ENCODE measurements at places on chromosomes 2 and 18. TPM values are rescaled to one million over a fixed set of nuclear protein-coding genes. Genes with fewer than 3 reads are reported as not detected.

DNA sequence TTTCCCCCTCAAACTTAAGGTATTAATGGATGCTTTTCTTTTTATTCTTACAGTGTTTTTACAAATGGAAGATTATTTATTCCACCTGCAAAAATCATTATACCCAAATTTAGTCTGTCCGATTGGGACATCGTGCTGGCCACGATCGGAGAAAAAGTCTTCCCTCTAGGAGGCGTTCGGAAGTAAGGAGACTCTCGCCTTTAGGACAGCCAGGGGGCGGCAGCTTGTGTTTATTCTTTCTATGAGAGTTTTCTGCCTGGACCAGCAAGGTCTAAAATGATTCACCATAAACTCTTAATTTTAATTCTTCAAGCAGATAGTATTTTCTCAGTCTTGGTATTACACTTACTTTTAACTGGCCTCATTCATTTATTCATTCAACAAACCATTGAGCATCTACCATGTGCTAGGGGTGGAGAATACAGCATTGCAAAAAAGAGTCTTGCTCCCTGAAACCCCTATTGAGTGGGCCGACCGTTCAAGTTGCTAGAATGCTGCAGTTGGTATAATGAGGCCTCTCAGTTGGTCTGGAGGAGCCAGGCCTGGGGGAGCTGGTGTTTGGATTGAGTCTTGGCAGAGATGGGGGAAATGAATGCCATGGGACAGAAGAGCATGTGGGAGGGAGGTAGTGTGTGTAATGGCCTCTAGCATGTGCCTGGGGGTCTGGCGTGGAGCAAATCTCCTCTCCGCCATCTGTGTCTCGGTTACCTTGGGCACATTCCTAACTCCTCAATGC, 38.7 kb downstream of the DCDC2C start:
- DNase-seq = no peak

DNA sequence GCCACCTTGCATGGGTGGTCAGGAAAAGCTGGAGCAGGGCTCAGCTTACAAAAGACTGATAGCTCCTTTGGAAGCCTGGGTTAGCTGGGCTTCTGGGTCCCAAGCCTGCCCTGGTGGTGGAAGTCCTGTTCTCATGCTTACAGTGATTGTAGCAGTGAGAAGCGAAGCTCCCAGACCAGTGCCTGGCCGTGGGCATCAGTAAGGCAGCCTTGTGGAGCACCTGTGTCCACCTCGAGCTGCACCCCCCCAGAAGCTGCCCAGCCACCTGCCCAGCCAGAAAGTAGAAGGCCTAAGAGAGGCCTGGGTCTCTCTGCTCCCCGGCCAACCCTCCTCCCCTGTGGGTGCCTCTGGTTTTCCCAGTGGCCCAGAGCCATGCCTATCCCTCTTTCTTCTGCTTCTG, 10.5 kb downstream of the GLI2 start:
- no peak for DNase-seq

DNA sequence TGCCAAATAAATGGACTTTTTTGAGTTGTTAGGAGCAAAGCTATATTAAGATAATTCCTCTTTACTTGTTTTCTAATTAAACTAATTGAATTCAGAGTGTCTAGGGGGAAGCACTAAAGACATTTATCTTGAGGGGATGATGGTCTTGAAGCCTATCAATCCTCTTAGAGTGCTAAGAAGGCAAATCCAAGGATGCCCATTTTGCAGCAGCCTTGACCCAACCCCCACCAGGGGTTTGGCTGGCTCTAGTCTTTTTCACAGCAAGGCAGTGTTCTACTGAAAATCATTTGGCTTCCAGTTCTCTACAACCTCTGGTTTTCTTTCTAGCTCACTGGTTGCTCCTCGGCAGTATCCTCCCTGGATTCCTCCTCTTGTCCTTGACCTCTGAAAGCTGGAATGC, 6.5 kb upstream of the RAX start:
- no peak for DNase-seq

GRCh38 chr2:150162241-150162942, 325.1 kb downstream of the RND3 start:
- DNase-seq = no peak

GRCh38 chr2:181876614-181877063, 14.9 kb upstream of the ITPRID2 start:
- no peak for DNase-seq

DNA sequence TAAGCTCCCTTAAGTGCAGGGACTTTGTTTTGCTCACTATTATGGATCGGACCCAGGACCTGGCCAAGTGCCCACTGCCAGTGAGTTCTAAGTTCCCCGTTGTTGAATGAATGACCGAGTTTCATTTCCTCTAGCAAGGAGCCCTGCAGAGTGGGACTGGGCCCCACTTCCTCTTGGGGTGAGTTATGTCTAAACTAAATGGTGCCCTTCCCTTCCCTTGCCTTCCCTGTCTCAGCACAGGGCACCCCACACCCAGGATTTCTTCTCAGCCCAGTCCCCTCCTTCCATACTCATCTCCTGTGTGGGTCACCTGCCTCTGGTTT, 195.3 kb upstream of the HS6ST1 start:
- DNase-seq = no peak

- DNase-seq = no peak
These were observed 32.3 kb downstream of the TMEM18 start for GRCh38 chr2:644871-645270.

GRCh38 chr2:83368916-83369315, 1090.2 kb downstream of the SUCLG1 start:
- no peak for DNase-seq

DNA sequence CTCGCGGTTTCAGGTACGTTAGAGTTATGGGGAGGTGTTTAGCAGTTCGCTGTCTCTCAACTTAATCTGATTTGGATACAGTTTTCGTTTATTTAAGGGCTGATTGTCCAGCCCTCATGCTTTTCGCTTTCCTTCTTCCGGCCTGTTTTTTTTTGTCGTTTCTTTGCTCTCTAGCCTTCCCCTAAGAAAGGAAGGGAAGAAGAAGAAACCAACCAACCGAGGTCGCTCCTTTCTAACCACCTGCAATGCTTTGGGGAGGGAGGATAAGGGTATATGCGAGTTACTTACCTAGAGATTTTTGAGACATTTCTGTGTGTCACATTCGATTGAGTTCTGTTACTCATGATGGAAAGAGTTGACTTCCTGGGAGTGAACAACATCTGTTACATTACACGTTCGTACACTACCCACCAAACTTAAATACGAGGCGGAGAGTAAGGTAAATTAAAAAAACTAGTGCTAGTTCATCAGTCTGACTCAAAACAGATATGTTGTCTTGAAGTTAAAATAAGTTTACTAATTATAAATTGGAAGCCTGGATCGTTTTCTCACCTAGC, 918 bp downstream of the EIF5B start:
- no peak for DNase-seq

DNA sequence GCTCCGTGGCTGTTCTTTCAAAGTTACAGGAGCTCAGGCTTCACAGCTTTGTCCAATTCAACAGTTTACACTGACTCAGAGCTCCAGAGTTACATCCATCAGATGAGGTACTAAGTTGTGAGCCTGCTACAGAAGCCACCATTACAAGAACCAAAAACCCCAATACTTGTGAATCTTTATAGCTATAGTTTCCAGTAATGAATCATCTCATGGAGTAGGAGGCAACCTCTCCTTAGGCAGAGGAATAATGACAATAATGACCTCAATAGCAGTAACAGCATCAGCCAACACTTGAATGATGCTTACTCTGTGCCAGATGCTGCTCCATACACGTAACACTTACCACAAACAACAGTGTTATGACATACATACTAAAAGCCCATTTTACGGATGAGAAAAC, 3.6 kb downstream of the ZC3H8 start:
- no peak for DNase-seq

- no peak for DNase-seq
These were observed 10.0 kb downstream of the ZC3H8 start for GRCh38 chr2:112244854-112245253.

GRCh38 chr2:237269138-237269875, 144.7 kb downstream of the COL6A3 start:
- DNase-seq = no peak

DNA sequence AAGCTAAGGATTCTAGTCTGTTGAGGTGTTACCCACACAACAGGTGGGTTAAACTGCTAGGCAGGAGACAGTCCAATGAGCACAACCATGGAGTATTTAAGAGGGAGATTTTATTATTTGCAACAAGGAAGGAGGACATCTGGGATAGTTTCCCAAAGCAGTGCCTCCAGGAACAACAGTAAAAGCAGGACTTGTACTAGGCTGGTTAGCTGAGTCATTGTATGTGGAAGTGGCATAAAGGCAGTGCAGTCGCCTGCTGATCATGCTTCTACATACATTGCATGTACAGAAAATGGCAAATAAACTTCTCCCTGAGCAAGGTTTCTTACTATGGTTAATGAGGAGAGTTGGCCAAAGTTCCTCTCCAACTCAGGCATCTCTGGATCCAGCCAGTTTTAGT, 46.1 kb upstream of the CYTIP start:
- no peak for DNase-seq

- no peak for DNase-seq
These were observed 1036.5 kb upstream of the FANCL start for GRCh38 chr2:59277671-59278070.

DNA sequence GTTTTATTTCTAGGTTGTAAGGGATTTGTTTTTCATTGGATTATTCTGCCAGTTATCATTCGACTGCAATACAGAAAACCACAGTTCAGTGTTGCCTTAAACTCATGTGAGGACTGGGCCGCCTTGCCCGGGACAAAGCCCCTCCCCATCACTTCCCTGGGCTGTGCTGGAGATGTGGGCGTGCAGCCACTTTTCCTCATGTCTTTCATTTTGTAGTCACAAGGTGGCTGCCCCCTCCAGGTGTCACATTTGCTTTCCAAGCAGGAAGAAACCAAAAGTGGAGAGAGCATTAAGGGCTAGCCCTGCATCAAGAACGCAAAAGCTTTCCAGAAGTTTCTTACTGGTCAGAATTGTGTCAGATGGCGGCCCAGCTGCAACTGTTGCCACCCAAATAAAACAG, 492.5 kb upstream of the ID2 start:
- DNase-seq = no peak

- DNase-seq = no peak
These were observed 56.7 kb upstream of the RPL31 start for GRCh38 chr2:100945433-100945740.

GRCh38 chr2:28546242-28546641, 50.4 kb downstream of the PLB1 start:
- DNase-seq = no peak

GRCh38 chr2:30253873-30254684, 22.7 kb downstream of the LBH start:
- no peak for DNase-seq

The APCDD1 gene
- total RNA-seq = 11.0 TPM

The BMP10 gene
- total RNA-seq = not detected

The PCARE gene
- not detected for total RNA-seq

The CAPN13 gene
- 54.3 TPM for total RNA-seq

The CCDC102B gene
- 16.9 TPM for total RNA-seq

The FN1 gene
- total RNA-seq = 622 TPM

Data from stomach (tissue), 19 donors.